ENCODE measurements at places on chromosomes 2 and 18. TPM values are rescaled to one million over a fixed set of nuclear protein-coding genes. Genes with fewer than 3 reads are reported as not detected.

The LRRC30 gene
- not detected for total RNA-seq

The AFF3 gene
- total RNA-seq, result 5.9 TPM

The ASB18 gene
- total RNA-seq, result not detected

The NEUROD1 gene
- total RNA-seq, result not detected

The CDH2 gene
- total RNA-seq, result 36.9 TPM

DNA sequence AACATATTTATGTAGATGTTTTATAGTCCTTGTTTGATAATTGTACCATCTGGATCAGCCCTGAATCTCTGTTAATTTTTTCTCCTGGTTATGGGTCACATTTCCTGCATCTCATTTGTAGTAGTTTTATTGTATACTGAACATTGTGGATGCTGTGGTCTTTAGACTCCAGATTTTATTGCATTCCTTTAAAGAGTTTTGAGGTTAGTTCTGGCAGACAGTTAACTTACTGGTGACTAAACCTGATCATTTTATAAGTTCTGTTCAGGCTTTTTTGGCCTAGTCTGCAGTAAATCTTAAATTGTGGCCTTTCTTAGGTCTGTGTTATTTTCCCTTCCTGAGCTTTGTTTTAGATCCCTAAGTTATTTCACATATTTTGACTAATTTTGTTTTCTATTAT is 84.3 kb downstream of the FANCL start:
- H3K4me1 ChIP-seq, result no peaks in the 10 kb centered on the region
- no peak overlapping the region for H3K27ac ChIP-seq
- H3K4me3 ChIP-seq, result no peak overlapping the region
- peaks cover 18% of the 10 kb centered on the region for H3K36me3 ChIP-seq

- H3K27ac ChIP-seq, result no peak overlapping the region
- no peaks in the 10 kb centered on the region for H3K4me1 ChIP-seq
- H3K27me3 ChIP-seq, result no peaks in the 10 kb centered on the region
- no peak for DNase-seq
Measured at GRCh38 chr2:169050476-169051240, 18.7 kb upstream of the DHRS9 start.

GRCh38 chr18:3346487-3346886 is 84.6 kb downstream of the MYL12B start:
- H3K4me3 ChIP-seq, result no peak overlapping the region
- H3K36me3 ChIP-seq, result no peaks in the 10 kb centered on the region
- peaks cover 17% of the 10 kb centered on the region for H3K4me1 ChIP-seq
- H3K27ac ChIP-seq, result no peak overlapping the region
- H3K27me3 ChIP-seq, result no peaks in the 10 kb centered on the region
- no peak for DNase-seq

- peaks cover 4% of the 10 kb centered on the region for H3K36me3 ChIP-seq
- no peak overlapping the region for H3K4me3 ChIP-seq
- no peak overlapping the region for H3K27ac ChIP-seq
- no peaks in the 10 kb centered on the region for H3K27me3 ChIP-seq
- no peaks in the 10 kb centered on the region for H3K4me1 ChIP-seq
Measured at GRCh38 chr2:128103407-128103806, 12.4 kb downstream of the UGGT1 start.

GRCh38 chr2:105144941-105145300 is 96.6 kb upstream of the GPR45 start:
- H3K27ac ChIP-seq, result no peak overlapping the region
- H3K4me1 ChIP-seq, result peaks cover 7% of the 10 kb centered on the region
- DNase-seq, result no peak
- no peaks in the 10 kb centered on the region for H3K36me3 ChIP-seq

GRCh38 chr2:156445296-156446220 is 9.4 kb downstream of the GPD2 start:
- no peak overlapping the region for H3K4me3 ChIP-seq
- H3K4me1 ChIP-seq, result no peaks in the 10 kb centered on the region
- H3K27me3 ChIP-seq, result no peaks in the 10 kb centered on the region
- no peak overlapping the region for H3K27ac ChIP-seq

GRCh38 chr18:396251-396555 is 104.3 kb downstream of the COLEC12 start:
- no peaks in the 10 kb centered on the region for H3K4me1 ChIP-seq
- H3K27me3 ChIP-seq, result no peaks in the 10 kb centered on the region
- DNase-seq, result no peak

- no peak overlapping the region for H3K27ac ChIP-seq
- no peaks in the 10 kb centered on the region for H3K4me1 ChIP-seq
- no peak overlapping the region for H3K4me3 ChIP-seq
- no peaks in the 10 kb centered on the region for H3K36me3 ChIP-seq
Measured at GRCh38 chr18:67402543-67402942, 114.0 kb downstream of the DSEL start.

DNA sequence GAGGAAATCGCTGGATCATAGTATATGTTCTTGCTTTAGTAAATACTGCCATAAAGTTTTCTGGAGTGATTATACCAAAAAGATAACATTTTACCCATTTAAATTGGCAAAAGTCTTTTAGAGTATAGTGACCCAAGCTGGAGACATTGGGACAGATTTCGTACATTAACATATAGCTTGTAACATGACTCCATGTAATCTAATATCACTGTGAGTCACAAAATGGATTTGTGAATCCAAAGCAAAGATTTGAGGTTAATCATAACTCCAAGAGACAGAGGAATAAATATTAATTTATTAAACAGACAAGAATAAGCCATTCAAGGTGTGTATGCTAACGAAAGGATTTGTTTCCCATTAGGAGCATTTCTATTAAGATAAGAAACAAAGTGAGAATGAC is 45.0 kb upstream of the RMP24 start:
- peaks cover 5% of the 10 kb centered on the region for H3K36me3 ChIP-seq
- DNase-seq, result no peak
- no peak overlapping the region for H3K27ac ChIP-seq
- no peak overlapping the region for H3K4me3 ChIP-seq
- H3K27me3 ChIP-seq, result no peaks in the 10 kb centered on the region

- H3K27me3 ChIP-seq, result no peaks in the 10 kb centered on the region
- H3K4me3 ChIP-seq, result no peak overlapping the region
- H3K27ac ChIP-seq, result peak overlapping the region; percentile 55
Measured at GRCh38 chr2:231321556-231322334, 73.8 kb upstream of the B3GNT7 start.

DNA sequence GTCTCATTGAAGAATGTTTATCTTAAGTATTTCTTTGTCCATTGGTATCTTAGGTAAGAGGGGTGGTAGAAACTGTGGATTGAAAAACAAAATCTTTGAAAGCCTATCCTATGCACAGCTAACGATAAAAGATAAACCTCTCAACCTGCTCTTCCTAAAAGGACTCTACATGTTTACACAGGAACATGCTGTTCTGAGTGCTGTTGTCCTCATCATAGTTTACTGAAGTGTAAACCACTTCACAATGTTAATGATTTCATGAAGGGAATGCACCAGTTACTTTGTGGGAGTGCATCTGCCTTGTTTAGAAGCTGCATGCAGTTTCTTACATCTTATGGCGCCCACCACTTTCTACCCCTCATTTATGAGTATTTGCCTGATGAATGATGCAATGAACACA is 1.2 kb downstream of the ACMSD start:
- H3K4me1 ChIP-seq, result no peaks in the 10 kb centered on the region
- H3K36me3 ChIP-seq, result peaks cover 9% of the 10 kb centered on the region
- H3K27me3 ChIP-seq, result no peaks in the 10 kb centered on the region

DNA sequence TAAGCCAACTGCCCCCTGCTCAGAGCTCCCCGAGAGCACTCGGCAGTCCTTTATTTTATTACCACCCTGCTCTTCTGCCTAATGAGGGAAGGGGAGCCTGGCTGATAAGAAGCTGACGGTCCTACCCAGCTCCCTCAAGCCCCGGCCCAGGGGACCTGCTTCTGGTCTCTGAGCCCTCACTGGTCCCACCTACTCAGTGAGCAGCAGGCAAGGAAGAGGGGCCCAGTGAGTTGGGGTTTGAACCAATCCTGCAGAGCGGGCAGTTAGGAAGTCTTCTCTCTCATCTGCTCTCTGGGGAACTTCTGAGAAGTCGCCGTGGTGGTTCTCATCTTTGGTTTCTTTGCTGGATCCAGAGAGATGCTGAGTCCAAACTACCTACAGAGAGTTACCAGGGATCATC is 218.9 kb downstream of the NDUFA10 start:
- DNase-seq, result no peak
- H3K4me3 ChIP-seq, result no peak overlapping the region
- H3K4me1 ChIP-seq, result no peaks in the 10 kb centered on the region
- no peak overlapping the region for H3K27ac ChIP-seq

GRCh38 chr2:38376346-38377049 is 575 bp downstream of the ATL2 start:
- H3K27ac ChIP-seq, result no peak overlapping the region
- H3K4me3 ChIP-seq, result peak overlapping the region; percentile 91
- no peaks in the 10 kb centered on the region for H3K36me3 ChIP-seq
- peaks cover 30% of the 10 kb centered on the region for H3K4me1 ChIP-seq

DNA sequence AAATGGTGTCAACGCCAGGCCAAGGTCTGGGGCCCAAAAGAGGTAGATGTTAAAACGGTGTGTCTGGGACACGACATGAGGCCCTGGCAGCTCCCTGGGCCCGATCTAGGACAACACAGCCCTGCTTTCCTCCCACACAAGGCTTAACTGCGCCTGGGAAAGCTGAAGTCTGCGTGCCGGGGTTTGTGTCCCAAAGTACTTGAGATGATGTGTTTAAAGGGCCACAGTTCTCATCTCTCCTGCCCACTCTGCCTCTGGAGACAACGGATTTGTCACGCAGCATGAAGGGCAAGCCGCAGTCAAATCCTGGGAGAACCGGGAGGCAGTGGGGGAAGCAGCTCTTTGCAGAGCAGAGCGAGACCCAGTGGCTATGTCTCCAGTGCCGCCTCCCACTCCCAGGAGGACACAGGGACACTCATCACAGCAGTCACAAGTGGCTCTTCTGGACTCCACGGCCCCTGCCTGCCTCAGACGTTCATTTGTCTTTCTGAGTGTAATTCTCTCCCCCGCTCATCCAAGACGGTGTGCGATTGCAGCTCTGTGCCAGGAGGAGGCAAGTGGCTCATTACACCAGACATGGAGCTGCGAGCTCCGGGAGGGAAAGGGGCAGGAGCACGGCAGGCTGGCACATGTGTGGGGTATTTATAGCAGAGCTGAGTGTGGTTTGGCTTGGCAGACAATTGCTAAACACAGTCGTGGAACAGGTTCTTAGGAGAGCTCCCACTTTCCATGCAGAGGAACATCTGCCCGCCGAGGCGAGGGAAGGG is 57.7 kb upstream of the SEMA4C start:
- H3K36me3 ChIP-seq, result no peaks in the 10 kb centered on the region
- H3K27ac ChIP-seq, result no peak overlapping the region
- no peak overlapping the region for H3K4me3 ChIP-seq
- no peak for DNase-seq

DNA sequence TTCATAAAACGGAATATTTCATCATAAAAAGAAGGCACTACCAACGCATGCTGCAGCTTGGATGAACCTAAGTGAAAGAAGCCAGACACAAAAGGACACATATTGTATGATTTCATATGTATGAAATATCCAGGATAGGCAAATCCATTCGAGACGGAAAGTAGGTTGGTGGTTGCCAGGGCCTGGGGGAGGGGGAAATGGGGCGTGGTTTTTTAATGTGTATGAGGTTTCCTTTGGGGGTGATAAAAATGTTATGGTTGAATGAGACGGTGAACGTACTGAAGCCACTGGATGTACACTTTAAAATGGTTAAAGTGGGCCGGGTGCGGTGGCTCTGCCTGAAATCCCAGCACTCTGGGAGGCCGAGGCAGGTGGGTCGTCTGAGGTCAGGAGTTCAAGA is 20.0 kb upstream of the SPATA3 start:
- no peaks in the 10 kb centered on the region for H3K36me3 ChIP-seq
- H3K27ac ChIP-seq, result no peak overlapping the region
- no peaks in the 10 kb centered on the region for H3K4me1 ChIP-seq
- no peaks in the 10 kb centered on the region for H3K27me3 ChIP-seq

GRCh38 chr2:32804205-32804604 is 142.5 kb upstream of the LTBP1 start:
- H3K27ac ChIP-seq, result no peak overlapping the region
- H3K4me3 ChIP-seq, result no peak overlapping the region
- no peaks in the 10 kb centered on the region for H3K4me1 ChIP-seq
- no peak for DNase-seq
- H3K27me3 ChIP-seq, result no peaks in the 10 kb centered on the region

Measured in GM23338 (cell line).